ENCODE measurements at places on chromosomes 5 and 9. TPM values are rescaled to one million over a fixed set of nuclear protein-coding genes. Genes with fewer than 3 reads are reported as not detected.

The MYORG gene
- total RNA-seq: 0.10 TPM

The C5 gene
- total RNA-seq: 1.8 TPM

The KDM4C gene
- total RNA-seq: 78.6 TPM

The SLC36A3 gene
- total RNA-seq: not detected

The VPS13A gene
- 59.2 TPM for total RNA-seq

The PCSK1 gene
- total RNA-seq: not detected

The PCDHGA2 gene
- total RNA-seq: not detected

The PPP3R2 gene
- total RNA-seq: not detected

The TMEM252 gene
- not detected for total RNA-seq

The FCN2 gene
- not detected for total RNA-seq

The ZNF354C gene
- 3.3 TPM for total RNA-seq

The SMIM33 gene
- not detected for total RNA-seq

The MEGF9 gene
- 13.4 TPM for total RNA-seq

The PDE6A gene
- not detected for total RNA-seq

The LCP2 gene
- total RNA-seq: 440 TPM

The AQP3 gene
- total RNA-seq: 22.1 TPM

The GRM6 gene
- not detected for total RNA-seq

The SHOC1 gene
- under 0.01 TPM for total RNA-seq

The SLC25A48 gene
- not detected for total RNA-seq

The MSMP gene
- total RNA-seq: not detected

The MSANTD3 gene
- 14.0 TPM for total RNA-seq

The CEL gene
- 0.21 TPM for total RNA-seq

The PCDHA10 gene
- total RNA-seq: not detected

The CYFIP2 gene
- 200 TPM for total RNA-seq

All from mononuclear cell (primary cell).